ENCODE measurements at places on chromosomes 1 and 21. TPM values are rescaled to one million over a fixed set of nuclear protein-coding genes. Genes with fewer than 3 reads are reported as not detected.

GRCh38 chr21:25578056-25578961 lies 29.0 kb downstream of the MRPL39 start:
- DNase-seq, result no peak

DNA sequence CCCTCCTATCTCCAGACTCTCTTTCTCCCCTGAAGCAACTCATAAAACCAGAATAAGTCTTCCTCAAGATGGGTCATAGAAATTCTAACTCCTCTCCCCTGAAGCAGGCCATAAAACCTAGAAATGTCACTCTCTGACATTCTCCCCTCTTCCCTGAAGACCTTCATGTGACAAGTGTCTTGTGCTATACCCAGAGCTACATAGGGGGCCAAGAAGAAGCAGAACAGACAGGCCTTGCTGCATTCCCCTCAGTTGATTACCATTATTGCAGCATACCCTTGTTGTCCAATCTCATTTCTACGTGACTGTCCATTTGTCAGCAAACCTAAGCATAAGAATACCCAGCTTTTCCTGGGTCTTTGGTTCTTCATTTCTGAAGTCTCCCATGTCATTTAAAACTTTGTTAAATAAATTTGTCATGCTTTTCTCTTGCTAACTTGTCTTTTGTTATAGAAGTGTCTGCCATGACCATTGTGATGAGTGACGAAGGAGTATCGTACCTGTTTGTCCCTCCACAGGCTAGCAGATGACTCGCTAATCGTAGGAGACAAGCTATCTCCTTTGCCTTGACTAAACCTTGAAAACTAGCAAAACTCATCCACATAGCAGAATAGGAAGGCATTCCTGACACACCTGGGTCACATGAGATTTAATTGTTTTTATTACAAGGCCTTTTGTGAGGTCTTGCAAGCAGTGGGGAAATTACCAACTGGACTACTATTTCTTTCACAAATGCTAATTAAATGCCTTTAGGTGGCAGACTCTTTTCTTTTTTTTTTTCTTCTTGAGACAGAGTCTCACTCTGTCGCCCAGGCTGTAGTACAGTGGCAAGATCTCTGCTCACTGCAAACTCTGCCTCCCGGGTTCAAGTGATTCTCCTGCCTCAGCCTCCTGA lies 39.4 kb upstream of the ZNF326 start:
- no peak for DNase-seq

Gene OR2L8
- total RNA-seq, result not detected

DNA sequence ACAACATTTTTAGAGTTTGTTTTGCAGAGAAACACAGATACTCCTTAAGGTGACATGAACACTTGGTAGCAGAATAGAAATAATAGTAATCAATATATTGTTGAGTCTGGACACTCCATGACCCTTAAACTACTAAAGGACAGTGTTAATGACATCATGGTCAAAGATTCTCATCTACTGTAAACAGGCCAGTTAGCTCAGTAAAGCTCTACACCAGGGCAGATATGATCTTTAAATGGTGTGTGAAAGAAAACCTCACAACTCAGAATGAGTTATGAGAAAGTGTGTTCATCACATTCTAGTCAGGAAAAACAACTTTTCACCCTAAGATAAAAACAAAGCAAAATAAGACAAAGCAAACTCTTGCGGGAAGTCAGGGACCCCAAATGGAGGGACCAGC lies 58.1 kb upstream of the ADAMTS5 start:
- no peak for DNase-seq

- no peak for DNase-seq
Observed at GRCh38 chr1:5109633-5110032, 455.2 kb downstream of the AJAP1 start.

DNA sequence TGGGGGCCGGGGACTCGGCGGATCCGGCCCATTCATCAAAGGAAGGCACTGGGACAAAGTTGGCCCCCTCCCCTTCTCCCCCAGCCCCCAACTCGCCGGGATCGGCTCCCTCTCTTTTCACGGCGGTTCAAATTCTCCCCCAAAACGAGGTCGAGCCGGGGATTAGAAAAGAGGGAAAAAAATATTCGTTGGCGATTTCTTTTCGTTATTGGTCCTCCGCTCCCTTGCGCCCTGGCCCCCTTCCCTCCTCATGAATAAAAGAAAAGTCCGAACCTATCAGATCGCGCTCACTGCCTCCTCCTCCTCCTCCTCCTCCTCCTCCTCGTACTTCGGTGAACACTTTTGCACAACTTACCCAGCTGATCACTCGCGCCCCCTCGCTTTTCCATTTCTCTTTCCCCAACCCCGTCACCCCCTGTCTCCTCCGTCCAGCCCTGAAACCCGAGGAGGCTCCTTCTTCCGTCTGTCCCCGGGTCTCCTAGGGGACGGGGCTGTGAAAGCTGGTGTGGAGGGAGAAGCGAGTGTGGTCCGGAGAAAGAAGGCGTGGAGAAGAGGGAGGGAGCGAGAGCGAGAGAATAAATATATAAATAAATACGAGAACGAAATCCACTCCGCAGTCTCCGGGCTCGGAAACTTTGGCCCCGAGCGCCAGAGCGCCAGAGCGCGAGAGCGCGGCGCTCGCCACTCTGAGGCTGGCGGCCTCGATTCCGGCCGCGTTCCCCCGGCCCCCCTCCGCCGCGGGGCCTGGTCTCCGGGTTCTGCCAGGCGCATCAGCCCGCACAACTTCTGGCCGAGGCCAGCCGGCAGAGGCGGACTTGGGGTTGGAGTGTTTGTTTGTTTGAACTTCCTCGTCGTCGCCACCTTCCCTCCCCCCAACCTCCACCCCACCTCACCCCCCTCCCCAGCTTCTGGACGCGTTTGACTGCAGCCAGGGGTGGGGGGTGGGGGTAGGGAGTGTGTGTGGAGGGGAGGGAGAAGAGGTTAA lies at the start of gene PAX7:
TSS of gene PAX7 (plus strand) at position 336 of the 985 bp plus-strand sequence. CDS start 758 bp downstream, outside the sequence.
- DNase-seq, result no peak

- no peak for DNase-seq
Observed at GRCh38 chr1:176557543-176558258, 94.7 kb downstream of the PAPPA2 start.
